ENCODE measurements at places on chromosomes 2 and 18.

DNA sequence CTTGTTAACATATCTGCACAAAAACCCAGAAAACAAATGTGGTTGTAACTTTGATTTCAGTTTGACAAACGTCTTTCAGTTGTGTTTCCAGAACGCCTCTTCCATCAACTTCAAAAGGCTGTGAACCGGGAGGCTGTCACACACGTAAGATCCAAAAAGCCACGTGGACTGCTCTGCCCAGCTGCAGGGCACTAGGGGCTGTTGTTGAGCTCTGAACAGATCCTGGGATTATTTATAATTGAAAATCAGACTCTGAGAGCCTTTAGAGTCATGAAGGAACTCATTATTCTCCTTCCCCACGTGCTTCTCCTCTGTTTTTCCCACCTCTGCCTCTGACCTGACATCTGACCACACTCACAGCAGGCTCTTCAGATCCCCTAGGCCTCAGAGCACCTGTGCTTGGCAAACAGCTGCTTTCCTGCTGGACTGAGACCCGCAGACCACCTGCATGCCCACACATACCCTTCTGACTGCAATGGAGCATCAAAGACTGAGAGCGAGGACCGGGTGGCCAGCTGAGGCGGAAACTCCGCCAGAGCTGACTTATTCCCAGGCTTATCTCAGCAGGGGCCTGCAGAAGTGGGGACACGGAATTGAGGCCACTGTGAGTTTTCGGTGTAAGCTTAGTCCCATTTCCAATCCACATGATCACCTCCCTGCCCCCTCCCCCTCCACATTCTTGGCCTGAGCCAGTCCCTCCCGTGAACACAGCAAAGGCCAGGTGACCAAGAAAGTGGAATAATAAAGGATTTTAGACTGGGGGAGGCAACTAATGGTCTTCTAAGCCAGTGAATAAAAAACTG lies 114.8 kb downstream of the ATL2 start:
- DNase-seq: no peak

- no peak for DNase-seq
Observed at GRCh38 chr2:11123001-11123809, 32.1 kb upstream of the SLC66A3 start.

GRCh38 chr2:159817283-159817682 lies 19.3 kb upstream of the CD302 start:
- DNase-seq: no peak

- no peak for DNase-seq
Observed at GRCh38 chr2:151634736-151635467, 99.4 kb downstream of the NEB start.
